GM13976 (cell line): ENCODE measurements at places on chromosomes 4 and X.

DNA sequence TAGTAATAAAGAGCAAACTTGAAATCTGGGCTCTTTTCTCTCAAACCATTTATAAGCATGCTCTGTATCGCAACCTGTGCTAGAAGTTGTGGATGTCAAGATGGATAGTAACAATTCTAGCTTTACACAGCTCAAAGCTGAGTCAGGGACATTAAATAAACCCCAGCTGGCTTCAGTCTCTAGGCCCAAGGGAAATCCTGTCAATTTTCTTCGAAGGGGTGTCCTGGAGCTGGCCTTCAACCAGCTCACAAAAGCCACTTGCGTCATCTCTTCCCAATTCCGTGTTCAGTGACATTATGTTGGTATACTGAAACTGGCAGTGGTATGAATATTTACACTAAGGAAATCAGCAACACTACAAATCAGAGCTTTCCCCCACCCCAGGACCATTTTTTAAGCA, 89.8 kb upstream of the PRKG2 start:
- DNase-seq, result no peak

GRCh38 chr4:72152731-72153130, 120.9 kb downstream of the NPFFR2 start:
- no peak for DNase-seq

DNA sequence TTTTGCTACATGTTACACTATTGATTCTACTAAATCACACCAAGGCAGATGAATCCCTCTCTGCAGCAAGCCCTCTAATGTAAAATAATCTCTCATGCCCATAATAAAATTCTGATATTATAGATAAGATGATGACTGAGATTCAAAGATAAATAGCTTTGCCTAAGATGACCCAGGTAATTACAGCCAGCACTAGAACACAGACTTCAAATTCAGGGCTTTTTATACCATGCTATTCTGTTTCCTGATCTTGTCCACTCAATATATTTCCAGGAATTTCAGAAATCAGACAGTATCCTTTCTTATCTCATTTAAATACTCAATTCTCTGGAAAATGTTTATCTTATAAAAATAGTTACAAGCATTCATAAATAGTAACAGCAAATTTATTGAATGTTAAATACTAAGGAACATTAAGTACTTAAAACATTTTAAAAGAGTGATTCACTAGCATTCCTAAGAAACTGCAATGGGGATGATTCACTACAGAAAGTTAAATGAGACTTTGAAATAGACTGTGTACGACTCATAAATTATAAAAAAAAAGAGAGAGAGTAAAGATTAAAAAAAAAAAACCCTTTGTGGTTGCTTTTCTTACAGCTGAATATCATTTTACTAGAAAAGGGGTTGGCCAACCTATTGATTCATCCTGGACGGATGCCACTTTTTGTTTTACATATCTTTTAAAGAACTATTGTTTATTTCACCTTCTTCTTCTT, 45.8 kb upstream of the IL21 start:
- no peak for DNase-seq

- DNase-seq, result no peak
Measured at GRCh38 chr4:57023104-57023503, 44.4 kb downstream of the POLR2B start.

DNA sequence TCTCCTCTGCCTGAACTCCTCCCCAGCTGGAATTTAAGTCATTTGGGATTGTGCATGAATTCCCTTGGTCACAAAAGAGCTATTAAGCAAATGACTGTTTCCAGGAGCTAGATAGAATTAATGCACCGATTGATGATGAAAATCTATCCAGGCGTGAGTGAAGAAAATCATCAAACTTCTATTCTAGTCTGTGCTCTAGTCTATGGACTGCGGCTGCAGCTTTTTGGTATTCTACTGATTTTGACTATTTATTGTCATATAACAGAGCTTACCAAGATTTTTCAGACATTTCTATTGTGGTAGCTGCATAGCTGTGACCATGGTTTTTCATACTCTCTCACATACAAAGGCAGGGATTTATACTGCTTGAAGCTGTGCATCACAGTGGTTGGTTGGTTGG, 403.8 kb downstream of the FSTL5 start:
- no peak for DNase-seq

DNA sequence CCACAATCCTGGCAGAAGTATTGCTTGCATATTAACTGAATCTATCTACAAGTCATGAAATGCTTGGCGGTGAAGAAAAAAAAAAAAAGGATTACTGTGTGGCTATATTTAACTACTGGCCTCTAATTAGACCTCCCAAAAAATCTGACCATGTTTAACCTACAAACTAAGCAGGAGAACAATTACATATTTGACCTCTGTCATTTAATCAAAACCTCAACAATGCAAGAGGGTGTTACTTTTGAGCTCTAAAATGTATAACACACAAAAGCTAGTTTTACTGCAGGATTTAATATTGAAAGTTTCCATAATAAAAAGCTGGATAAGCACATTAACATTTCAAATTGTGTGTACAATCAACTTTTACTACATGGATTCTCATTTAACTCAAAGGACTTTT, 1.5 kb downstream of the ITM2A start:
- no peak for DNase-seq

GRCh38 chr4:8721621-8722020, 129.1 kb downstream of the CPZ start:
- no peak for DNase-seq

GRCh38 chr4:173039617-173040577, 128.7 kb upstream of the GALNT7 start:
- DNase-seq, result no peak

DNA sequence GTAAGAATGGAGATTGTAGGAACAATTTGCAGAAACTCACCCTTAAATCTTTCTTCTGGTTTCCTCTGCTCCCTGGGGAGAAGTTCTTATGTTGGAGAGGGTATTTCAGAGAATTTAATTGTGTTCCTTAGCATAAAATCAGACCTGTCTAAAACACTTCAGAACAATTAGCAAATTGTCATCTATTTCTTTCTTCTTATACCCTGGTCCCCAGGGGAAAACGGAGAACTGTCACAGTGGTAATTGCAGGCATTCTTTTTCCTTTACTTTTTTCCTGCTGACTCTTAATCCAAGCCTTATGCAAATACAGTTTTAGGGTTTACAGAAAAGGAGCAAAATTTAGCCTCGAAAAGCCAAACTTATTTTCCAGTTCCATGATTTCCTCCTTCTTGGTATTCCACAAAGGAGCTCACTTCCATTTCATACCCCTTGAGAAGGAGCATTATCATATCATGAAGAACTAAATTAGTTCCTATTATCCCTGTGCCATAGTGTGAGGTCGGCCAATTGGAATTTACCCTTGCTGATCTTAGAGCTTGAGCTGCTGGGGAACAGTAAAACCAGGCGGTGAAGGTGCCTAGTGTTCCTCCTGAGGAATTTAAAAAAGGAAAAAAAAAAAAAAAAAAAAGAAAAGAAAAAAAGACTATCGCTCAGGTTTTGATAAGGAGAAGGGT, 173.8 kb downstream of the IL15 start:
- no peak for DNase-seq

DNA sequence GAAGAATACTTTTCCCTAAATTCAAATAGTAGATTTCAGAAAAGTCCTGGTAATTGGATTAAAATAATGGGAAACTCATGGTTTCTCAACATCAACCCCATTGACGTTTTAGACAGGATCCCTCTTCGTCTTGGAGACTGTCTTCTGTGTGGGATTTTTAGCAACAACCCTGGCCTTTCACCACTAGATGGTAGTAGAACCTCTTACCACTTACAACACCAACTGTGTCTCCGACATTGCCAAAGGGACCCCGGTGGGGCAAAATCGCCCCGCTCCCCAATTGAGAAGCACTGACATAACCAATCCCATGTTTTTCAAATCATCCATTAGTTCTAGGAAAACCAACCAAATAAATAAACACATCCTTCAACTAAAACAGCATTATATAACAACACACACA, 16.9 kb upstream of the ANOS1 start:
- peak; percentile 31 for DNase-seq

GRCh38 chrX:17247144-17247543, 127.9 kb upstream of the NHS start:
- DNase-seq, result no peak

DNA sequence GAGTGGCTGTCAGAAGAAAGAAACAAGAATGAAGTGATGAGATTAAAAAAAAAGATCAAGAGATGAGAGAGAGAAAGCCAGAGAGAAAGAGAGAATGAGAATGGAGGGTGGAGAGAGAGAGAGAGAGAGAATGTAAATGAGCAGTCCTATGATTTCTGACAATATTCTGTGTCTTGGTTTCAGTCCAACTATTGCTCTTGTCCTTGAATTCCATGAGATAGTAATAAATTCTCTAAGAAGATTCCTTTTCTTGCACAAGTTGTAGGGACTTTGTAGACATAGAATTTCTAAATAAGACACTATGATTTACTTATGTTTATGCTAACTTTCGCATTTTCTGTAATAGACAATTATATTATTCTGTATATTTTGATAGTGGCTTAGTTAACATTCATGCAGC, 149.6 kb upstream of the CTSO start:
- DNase-seq, result no peak

GRCh38 chr4:183437452-183437851, 7.0 kb upstream of the CDKN2AIP start:
- no peak for DNase-seq

- no peak for DNase-seq
Measured at GRCh38 chr4:128427832-128428366, 140.3 kb upstream of the PGRMC2 start.

DNA sequence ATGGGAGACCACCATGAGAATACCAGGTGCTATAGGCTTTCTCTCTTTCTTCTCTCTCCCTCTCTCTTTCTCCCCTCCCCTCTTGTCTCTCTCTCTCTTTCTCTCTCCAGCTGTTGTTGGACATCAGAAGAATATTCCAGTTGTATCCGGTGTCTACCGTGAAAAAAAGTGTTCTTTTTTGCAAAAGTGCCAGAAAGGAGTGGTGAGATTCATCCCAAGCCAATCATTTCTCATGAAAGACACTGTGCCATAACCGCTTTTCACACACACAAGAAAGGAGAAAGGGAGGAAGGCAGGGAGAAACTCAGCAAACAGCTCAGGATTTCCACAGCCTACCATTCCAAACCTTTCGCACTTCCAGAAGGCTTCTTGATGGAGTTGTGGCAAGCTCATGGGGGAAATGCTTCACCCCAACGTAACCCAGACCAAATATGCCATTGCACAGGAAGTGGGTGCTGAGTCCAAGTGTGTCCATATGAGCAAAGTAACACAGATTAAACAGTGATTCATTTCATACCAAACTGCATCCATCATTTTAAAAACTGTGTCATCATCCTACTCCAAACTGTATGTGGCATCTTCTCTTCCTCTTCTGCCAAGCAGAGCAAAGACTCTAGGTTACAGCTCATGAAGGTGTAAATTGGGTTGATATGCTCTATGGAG, 224.0 kb downstream of the APBB2 start:
- DNase-seq, result no peak

DNA sequence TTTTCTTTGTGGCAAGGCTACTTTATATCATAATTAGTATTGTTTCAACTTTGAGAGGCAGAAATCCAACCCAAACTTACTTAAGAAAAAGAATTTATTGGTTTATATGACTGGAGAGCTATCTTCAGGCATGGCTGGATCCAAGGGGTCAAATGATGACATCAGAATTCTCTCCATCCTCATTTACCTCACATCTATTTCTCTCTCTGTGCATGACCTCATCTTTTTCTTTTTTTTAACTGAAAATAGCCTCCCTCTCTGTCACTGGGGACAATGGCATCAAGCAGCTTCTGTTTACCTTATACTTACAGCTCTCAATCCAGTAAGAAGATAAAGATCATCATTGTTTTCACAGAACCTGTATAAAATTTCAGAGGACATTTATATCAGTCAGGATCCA, 12.0 kb upstream of the EXOC1L start:
- no peak for DNase-seq

DNA sequence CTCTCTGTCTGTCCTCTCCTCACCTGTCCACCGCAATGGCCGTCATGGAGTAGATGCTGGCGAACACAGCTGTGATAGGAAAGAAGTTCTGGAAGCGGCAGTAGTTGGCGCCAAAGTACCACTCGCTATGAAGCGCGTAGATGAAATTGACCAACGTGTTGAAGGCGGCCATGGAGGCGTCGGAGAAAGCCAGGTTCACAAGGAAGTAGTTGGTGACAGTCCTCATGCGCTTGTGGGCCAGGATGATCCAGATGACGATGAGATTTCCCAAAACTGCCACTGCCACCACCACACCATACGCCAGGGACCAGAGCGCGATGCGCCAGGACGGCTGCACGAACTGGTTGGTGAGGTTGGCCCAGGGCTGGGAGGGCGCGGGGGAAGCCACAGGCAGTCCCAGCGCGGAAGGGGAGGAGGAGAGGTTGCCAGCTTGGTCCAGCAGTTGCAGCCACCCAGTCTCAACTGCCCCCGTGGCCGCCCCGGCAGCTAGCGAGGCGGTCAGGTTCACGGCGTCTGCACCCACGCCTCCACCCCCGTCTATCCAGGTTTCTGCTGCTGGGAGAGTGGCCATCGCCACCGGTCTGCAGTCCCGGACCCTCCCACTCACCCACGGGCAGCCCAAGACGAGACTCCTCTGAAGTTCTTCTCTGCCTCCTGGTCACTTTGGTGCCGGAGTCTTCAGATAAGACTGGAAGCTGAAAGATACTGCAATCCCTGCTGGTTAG, 518 bp downstream of the TACR3 start:
- DNase-seq, result no peak

GRCh38 chr4:17554568-17554967, 22.4 kb upstream of the LAP3 start:
- no peak for DNase-seq

DNA sequence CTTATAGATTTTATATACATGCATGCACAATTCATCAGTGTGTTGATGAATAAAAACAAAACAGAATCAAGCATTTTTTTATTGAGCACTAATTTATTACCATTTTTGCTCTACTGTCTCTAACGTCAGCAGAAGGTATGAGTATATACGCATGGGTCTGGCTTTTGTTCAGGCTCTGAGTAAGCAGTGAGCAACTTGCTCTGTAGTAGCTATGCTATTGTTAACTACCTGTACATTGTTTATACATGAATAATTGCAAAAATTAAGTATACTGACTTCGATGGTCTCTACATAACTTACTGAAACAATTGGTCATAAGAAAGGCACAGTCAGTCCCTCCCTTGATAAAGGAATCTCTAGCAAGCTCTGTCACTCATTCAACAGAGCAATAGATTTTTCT, 122.9 kb downstream of the RS1 start:
- DNase-seq, result no peak

GRCh38 chrX:11908371-11908770, 150.3 kb downstream of the MSL3 start:
- peak; percentile 11 for DNase-seq

DNA sequence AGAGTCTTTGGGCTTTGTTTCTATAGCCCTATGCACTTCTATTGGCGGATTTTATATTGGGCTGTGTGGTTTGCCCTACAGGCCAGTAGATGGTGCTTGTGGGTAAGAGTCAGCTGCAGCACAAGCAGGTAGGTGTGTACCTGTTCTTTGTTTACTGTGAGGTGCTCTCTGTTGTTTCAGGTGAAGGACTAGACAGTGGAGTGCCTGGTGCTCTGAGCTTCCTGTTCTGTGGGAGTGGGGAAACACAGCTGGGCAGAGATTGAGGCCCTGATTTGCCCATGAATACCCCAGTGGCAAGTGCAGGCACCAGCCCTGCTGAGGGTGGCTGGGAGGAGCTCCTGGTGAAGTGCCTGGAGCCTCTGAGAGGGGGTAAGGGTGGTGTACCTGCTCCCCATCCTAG, 26.3 kb upstream of the UCP1 start:
- DNase-seq, result peak; percentile 33
